CD4-positive, alpha-beta T cell treated with Interleukin-12 subunit alpha and Interleukin-12 subunit beta, for 1 hour (primary cell): ENCODE measurements at places on chromosomes 4 and X.

GRCh38 chrX:131944936-131945902 is 77.9 kb upstream of the STK26 start:
- no peak for DNase-seq

DNA sequence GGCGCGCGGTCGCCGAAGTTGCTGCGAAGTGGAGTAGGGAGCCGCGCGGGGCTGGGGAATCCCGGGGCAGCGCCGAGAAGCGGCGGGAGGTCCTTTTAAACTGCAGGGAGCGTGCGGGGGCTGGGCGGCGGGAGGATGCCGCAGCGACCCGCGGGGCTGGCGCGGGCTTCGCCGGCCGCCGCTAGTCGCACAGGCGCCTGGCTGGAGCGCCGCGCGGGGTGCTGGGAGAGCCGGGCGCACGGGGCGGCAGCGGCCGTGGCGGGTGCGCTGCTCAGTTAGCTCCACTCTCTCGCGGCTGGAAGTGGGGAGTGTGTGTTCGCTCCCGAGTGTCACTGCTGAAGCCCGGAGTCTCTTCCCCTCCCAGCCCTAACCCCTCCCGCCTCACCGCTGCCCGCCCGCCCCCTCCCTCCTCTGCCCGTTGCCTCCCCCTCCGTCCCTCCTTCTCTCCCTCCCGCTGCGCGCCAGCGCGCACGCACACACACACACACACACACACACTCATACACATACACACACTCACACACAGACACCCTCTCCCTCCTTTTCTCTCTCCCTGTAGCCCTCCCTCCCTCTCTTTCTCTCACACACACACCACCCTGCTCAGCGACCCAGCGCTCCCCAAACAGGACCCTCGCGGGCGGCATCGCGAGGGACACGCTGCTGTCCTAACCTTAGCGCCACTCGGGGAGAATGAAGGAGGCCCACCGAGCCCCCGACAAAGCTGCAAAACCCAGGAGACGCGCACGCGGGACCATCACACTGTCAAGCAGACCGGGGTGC is at the start of gene NDNF:
Gene NDNF, minus strand, starts transcription at position 312 of the 780 bp plus-strand sequence. CDS start 26,698 bp downstream, outside the sequence.
- peak; percentile 39 for DNase-seq

DNA sequence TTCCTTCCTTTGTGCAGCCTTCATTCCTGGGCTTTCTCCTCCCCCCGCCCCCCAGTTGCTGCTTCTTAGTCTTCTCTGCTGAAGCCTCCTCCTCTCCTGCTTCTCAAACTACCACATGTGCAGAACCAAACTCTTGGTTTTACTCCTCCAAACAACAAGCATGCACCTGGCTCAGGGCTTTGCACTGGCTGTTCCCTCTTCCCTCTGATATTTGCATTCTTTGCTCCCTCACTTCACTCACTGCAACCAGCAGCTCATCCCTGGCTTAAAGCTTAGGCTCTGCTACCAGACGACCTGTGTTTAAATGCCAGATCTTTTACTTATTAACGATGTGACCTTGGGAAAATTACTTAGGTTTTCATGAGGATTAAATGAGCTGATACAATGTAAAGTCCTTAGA is 51.4 kb downstream of the MED28 start:
- no peak for DNase-seq

DNA sequence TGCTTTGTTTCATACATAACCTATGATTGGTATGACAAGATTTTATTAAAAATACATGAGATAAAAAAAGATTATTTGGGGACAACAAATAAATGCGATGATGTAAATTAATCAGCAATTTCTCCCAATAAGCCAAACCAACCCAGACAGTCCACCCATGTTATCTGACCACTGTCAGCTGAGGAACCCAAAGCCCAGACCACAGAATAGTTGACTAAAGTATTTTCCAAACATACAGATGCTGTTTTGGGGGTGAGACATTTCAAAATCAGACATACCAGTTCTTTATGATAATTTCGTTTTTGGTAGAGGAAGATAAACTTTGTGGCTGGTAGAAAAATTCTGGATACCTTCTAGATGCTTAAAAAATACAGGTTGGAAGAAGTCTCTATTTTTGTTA is 650.8 kb upstream of the FAM241A start:
- DNase-seq: no peak

DNA sequence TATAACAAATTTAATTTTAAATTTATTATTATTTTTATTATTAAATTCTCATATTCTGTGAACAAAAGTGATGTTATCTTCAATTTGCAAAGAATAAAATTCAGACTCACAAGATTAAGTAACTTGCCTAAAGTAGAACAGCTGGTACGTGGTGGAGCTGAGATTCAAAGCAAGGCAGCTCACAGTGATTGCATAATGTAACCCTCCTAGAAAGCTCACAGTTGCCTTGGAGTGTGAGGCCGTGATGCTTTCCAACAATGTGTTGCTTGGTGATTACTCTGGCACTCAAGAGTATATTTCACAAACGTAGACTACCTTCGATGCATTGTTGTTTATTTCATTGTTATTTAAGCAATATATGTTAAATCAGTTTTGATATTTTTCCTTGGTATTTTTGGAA is 1039.2 kb upstream of the PABPC4L start:
- DNase-seq: no peak

- DNase-seq: no peak
Observed at GRCh38 chr4:128244379-128244778, 43.2 kb downstream of the PGRMC2 start.

DNA sequence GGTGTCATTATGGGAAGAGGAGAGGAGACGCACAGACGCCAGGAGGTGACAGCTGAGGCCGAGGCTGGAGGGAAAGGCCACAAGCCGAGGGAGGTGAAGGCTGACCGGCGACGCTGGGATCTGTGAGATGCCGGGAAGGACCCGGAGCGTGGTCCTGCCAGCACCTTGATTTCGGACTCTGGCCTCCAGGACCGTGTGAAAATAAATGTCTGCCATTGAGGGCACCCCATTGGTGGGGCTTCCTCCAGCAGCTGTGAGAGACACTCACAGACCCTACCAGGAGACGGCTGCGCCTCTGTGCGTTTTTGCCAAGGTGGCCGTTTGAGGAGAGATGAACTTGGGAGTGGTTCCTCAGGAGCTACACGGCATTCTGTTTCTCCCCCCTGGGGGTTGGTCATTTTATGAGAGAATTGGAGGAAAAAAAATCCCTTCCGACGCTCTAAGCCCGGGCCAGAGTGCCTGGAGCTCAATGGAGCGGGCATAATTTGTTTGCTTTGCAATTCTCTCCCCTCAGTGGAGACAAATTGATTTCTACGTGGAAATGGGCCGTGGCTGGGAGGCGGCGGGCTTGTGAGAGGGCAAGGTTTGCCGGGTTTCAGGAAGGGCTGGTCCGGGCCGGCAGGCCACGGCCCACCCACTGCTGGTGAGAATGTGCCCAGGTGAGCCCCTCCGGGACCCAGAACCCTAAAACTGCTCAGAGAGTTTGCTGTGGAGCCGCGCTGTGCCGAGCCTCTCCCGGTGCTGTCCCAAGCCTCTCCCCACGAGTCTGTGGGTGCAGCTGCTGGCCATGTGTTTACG is 53.9 kb downstream of the CPZ start:
- no peak for DNase-seq

DNA sequence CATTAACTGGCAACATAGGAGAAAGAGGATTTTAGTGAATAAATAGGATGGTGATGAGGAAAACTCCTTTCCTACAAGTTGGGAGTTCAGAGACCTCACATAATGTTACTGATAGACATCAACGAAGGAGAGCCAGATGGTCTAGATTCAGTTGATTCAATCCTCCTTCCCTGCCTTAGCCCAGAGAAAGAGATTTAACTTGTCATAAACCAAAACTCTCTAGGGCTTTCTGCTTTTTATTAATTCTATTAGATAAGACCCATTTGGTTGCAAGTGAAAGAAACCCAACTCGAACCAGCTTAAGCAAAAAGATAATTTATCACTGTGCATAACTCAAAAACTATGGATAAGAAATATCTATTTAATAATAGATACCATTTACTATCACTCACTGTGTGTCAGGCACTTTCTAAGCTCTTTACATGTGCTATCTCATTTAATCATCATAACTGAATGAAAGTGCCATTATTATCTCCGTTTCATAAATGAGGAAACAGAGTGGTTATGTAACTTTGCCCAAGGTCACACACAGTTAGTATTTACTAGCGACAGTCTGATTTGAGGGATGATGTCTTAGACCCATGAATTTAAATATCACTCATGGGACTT is 4.3 kb upstream of the UNC5C start:
- DNase-seq: no peak

GRCh38 chrX:53262918-53263394 is 18.4 kb downstream of the IQSEC2 start:
- no peak for DNase-seq

DNA sequence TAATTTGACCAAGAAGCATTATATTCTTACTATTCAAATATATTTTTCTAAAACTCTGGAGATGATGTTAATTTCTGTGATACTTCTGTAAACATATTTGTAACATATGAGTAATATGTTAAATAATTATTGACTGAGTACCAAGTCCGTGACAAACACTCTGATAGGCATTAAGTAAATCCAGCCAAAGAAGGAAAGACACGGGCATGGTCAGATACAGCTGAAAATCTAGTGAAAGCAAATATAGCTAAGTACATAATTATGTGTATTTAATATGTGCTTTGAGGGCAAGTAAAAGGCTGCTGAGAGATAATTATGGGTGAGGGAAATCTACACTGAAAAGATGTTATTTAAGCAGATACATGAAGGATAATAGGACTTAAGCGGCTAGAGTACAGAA is 1263.6 kb upstream of the ADGRL3 start:
- no peak for DNase-seq

DNA sequence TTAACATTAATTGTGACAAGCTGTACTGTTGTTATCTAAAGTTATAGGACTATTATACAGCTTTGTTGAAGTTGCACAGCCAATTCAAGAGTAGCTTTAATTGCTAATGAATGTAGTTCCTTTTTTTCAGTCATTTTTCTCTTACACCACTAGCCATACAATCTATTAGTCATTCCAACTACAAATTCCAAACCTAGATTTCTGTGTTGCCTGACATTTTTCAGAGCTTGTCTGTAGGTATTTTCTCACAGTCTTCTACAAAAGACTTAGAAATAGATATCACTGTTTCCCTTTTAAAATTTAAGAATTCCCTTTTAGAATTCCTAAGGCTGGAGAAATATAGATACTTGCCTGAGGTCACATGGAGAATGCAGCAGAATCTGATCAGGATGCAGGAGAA is 307.0 kb upstream of the HS3ST1 start:
- no peak for DNase-seq

DNA sequence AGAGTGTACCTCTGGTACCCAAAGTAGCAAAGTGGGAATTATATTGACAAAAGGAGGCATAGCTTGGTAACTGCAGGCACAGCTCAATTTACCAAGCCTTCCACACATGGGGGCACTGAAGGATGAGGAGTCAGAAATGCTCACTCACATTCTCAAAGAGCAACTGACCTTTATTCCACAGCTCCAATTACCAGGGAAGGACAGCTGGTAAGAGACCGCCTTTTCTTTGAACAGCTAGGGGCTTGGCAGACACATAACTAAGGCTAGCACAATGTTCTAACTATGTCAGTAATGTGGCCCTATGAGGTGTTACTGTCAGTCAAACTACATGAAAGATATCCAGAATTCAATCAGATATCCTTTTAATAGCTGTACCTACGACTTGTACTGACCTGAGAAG is 20.5 kb upstream of the STS start:
- DNase-seq: no peak

- DNase-seq: peak; percentile 2
Observed at GRCh38 chrX:153019166-153019565, 25.2 kb upstream of the PNMA5 start.

- no peak for DNase-seq
Observed at GRCh38 chrX:48713847-48714246, 17.3 kb downstream of the SUV39H1 start.

GRCh38 chrX:136346506-136346905 is 45.7 kb downstream of the ADGRG4 start:
- no peak for DNase-seq

DNA sequence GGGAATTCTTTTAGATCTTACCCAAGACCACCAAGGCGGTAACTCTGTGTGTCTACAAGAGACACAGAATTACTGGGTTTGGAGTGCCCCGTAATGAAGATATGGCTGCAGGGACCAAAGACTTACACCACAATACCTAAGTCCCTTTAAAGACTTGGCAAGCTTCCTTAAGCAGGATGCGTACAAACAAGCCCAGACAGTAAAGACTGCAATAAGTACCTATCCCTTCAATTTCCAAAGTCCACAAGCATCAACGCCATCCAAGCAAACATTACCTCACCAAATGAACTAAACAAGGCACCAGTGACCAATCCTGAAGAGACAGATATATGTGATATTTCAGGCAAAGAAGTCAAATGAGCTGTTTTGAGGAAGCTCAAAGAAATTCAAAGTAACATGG is 42.3 kb upstream of the RNF128 start:
- DNase-seq: no peak

DNA sequence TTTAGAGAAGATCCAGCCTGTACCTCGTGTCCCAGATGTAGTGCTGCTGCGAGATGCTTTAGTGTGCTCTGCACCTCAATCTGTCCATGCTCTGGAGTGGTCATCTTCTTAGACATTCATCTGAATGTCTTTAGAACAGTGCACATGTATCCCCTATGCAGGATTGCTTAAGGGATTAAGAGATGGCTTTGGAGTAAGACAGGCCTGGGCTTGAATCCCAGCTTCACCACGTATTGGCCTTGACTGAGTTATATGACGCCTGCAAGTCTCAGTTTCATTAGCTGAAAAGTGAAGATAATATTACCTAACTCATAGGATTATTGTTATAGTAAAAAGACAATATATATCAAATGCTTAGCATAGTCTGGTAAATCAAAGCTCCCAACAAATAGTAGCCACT is 98.3 kb downstream of the NFKB1 start:
- DNase-seq: no peak

GRCh38 chr4:38184404-38184803 is 224.2 kb downstream of the PTTG2 start:
- no peak for DNase-seq
